ENCODE measurements at places on chromosomes 2 and 18.

DNA sequence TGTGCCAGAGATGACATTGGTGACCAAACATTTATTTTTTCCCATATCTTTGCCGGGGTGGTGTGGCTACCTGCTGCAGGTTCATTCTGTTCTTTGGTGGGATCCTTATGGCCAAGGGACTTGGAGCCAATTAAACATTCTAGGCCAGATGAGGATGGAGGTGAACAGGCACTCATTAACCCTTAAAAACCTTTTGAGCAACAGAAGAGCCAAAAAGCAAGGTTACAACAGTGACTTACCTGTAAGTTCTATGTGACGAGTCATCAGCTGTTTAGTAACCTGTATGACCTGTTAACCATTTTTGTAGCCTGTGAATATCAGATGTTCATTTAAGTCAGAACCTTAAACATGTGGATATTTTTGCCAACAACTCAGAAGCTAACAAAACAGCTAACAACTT is 105.6 kb downstream of the XRCC5 start:
- DNase-seq, result no peak

- DNase-seq, result no peak
These were observed 129.7 kb downstream of the BARD1 start for GRCh38 chr2:214679736-214680135.

DNA sequence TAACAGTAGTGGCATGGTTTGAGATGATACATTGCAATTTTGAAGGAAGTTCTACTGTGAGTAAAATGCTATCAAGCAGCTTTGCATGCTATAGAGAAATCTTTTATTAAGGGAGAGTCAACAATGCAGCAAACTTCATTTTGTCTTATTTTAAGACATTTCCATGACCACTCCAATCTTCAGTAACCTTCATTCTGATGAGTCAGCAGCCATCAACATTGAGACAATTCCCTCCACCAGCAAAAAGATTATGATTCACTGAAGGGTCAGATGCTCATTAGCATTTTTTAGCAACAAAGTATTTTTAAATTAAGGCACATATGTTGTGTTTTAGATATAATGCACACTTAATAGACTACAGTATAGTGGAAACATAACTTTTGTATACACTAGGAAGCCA is 235.7 kb downstream of the DSC3 start:
- no peak for DNase-seq

GRCh38 chr2:241563981-241564595 is 5.5 kb downstream of the BOK start:
- DNase-seq, result no peak

DNA sequence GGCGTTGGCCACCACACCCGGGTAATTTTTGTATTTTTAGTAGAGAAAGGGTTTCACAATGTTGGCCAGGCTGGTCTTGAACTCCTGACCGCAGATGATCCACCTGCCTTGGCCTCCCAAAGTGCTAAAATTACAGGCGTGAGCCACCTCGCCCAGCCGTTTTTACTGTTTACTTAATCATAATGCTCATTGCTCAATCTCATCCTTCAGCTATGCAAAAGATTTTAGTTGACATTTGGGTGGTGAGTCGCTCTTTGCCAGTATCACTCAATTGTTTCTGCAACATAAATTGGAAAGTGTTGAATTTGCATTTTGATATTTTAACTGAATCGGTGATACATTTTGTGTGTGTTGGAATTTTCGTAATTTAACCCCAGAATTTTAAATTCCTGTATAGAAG is 7.8 kb upstream of the ZNF532 start:
- no peak for DNase-seq

DNA sequence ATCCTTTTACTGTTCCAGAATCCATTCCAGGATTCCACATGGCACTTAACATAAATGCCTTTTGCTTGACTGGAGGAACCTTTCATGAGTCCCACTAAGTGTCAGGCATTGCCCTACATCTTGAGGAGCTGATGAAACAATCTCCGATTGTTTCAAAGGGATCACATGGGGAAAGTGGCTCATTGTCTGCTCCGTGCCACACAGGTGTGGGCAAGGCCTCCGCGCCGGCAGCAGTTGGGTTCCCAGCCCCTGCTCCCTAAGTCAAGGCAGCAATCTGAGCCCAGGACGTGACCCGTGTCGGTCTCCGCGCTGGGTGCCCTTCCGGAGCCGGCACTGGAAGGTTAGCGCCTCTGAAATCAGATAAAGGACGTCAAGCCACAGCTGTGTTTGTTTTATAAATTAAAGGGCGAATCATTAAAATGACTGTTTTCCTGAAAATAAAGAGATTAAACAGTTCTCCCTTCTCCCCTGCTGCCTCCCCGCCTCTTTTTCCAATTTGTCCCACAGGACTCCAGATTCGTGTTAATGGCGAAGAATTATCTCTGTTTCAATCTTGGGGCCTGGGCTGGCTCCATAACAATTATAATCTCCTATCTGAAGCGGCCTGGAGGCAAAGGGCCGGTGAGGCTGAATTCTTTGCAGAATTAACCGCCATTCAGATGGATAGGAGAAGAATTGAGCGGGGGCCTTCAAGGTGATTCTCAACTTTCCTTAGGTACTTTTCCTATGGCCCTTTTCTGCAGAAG is 84.3 kb upstream of the FZD7 start:
- no peak for DNase-seq

- DNase-seq, result peak; percentile 17
These were observed 4.8 kb downstream of the COPS9 start for GRCh38 chr2:240131296-240131695.

- DNase-seq, result no peak
These were observed 386.2 kb downstream of the SETBP1 start for GRCh38 chr18:45066886-45067285.

DNA sequence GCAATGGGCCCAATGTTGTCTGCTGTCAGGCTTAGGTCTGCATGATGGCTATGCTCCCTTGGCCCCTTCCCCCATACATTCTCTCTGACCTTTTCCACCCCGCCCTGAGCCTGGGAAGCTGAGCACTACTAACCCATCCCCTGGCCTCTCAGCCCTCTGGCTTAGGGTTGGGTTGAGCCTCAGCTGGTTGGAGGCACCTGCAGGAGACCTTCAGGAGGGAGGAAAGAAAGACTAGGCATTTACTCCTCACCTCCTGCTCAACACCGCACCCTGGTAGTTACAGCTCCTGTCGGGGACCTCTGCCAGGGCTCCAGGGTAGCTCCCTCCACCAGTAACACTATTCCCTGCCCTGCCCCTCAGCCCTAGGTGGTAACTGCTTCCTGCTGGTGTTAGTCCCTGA is 80.5 kb downstream of the GALNT14 start:
- no peak for DNase-seq

- no peak for DNase-seq
These were observed 106.4 kb upstream of the HNRNPA3 start for GRCh38 chr2:177106212-177106611.

DNA sequence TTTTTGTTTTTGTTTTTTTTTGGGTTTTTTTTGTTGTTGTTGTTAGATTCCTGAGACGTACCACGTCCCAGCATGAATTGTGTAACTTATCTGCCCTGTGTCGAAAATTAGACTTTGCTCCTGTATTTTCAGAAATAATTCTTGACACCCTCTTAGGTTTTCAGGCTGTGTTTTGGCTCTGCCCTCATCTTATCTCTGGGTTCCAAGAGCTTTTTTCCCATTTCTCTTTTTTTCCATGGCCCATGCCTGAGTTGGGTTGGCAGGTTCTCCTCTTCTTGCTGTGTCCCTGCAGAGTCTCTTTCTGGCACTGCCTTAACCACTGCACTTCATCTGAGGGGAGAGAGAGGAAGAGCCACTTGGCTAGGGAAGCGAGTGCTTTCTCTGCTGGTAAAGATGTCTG is 42.4 kb downstream of the CTIF start:
- DNase-seq, result no peak

GRCh38 chr18:76958692-76959341 is 136.5 kb downstream of the ZNF236 start:
- no peak for DNase-seq

DNA sequence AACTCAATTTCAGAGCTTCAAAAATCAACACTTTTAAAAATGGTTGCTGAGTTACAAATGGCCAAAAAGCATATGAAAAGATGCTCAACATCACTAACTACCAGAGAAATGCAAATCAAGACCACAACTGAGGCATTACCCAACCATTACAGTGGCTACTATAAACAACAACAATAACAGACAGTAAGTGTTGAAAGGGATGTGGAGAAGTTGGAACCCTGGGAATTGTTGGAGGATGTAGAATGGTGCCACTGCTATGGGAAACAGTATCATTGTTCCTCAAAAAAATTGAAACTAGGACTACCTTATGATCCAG is 173.3 kb upstream of the SPRED2 start:
- no peak for DNase-seq

- DNase-seq, result no peak
These were observed 22.7 kb upstream of the KCNE4 start for GRCh38 chr2:223029287-223029686.
